ENCODE measurements at places on chromosomes 3 and 15.

GRCh38 chr3:426072-426471, 229.5 kb downstream of the CHL1 start:
- no peak for DNase-seq

DNA sequence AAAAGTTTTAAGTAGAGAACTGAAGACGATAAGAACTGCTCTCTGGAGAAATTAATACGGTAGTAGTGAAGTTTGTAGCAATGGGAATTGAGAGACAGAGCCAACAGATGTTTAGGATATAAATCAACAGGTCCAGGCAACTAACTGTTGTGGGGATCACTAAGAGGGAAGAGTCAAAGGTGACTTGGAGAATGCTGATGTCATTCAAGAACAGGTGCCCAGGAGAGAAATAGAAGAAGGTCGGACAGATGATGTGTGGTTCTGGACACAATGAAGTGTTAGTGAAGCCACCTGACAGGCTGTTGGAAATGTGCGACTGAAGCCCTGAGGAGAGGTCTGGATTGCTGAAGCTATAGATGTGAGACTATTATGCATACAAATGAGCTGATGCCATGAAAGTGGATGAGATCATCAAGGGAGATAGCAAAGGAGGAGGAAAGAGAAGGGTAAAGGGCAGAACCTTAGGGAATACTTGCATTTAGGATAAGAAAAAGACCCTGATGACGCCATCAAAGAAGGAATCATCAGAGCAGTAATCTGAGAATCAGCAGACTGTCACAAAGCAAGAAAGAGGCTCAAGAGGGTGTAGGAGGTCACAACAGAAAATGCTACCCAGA, 183.7 kb downstream of the FRMD5 start:
- DNase-seq = no peak

DNA sequence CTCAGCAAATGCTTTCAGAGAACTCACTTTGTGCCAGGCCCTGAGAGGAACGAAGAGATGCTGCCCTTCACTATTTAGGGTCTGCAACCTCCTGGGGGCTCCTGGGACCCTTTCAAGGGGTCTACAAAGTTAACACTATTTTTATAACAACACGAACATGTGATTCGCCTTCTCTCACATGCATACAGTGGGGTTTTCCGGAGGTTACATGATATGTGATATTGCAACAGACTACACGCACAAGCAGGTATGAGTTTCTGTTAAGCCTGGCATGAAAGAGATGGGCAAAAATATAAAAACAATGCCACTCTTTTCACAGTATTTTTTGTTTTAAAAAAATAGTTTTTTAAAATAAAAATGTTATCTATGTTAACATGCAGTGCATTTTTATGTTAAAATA, 10.3 kb downstream of the STARD5 start:
- no peak for DNase-seq

DNA sequence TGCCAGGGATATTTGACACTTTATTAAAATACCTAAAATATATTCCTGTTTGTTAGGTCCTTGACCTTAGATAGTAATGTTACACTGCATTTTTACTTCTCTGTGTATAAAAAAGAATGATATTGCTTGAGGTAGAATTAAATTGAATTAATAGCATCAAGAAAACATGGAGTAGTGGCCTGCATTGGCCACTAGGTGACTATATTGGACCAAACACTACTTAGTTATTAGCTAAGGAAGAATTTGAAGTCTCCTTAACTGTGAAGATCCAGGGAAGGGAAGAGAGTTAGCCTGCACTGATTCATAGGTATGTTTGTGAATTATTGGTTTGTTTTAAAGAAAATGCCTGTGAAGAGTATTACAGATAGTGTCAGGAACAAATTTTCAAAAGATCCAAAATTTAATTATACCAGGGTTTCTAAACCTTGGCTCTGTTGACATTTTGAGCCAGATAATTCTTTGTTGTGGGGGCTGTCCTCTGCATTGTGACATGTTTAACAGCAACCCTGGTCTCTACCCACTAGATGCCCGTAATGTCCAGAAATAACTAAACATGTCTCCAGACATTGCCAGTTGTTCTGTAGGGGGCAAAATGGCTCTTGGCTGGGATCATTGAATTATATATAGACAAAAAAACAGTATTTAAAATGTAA, 103.6 kb upstream of the THSD4 start:
- DNase-seq = no peak

DNA sequence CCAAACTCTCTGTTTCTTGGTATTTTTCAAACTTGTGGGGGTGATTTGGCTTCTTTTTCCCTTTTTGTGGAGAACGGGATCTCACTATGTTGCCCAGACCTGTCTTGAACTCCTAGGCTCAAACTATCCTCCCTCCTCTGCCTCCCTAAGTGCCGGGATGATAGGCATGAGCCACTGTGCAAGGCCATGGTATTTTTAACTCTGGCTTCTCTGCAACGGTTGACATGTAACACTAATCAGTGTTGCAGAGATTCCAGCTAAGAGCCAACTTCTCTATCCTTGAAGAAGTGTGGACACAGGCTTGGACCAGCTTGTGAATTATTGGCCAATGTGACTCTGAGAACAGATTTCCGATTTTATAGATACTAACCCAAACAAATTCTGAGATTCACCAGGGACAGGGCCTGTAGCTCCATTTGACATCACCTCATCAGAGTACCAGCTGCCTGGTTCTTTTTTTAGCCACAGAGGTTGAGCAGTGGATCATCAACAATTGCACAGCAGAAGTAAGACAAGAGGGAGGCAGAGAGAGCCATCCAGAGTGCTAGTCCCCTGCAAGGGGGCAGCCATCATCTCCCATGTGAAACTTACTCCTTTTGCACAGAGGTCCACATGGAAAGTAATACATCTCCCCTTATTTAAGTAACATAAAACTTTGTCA, 98.1 kb upstream of the SYNPR start:
- DNase-seq = no peak

DNA sequence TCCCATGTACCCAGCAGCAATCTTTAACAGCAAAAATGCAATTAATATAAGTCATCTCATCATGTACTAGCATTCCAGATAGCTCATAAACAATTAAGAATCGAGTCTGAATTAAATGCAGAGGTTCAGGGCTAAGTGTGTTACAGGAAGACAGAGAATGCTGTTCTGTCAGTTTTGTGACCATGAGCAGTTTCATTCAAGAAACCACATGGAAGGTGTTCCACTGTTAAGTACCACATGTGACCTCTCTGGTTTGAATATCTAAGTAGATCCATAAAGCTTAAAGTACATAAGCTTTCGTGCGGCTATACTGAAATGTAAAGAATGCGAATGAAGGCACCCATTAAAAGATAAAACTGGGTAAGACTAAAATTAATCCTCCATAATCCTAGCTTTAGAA, 272.3 kb downstream of the IL5RA start:
- DNase-seq = no peak

DNA sequence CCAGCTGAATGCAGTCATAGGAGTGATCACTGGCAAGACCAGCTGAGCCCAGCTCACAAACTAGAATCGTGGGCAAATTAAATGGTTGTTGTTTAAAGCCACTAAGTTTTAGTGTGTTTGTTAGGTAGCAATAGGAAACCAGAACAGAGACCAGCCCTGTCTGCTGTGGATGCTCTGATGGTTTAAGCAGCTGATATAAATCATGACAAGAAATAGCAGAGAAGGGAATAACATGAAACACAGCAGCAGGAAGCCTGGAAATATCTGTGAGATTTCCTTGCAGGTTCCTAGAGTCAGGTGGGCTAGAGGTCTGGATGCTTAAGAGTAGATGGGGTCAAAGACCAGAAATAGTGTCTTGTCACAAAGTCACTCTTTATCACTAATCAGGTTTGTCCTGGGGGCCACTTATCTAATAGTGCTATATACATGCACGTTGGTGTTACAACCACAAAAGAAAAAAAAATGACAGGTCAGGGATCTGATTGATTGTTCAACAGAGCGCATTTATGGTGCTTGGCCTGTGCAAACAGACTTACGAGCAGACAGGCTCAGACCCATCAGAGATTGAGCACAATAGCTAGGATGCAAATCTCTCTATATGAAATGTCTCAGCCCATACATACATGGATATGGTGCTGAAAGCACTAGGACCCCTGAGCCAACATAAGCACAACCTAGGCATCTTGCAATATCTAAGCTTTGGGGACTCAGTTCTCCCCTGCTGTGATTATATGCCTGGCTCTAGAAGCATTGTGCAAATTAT, 967.7 kb downstream of the AGBL1 start:
- DNase-seq = no peak

GRCh38 chr15:31236184-31237042, 90.2 kb upstream of the KLF13 start:
- DNase-seq = no peak

Measured in stimulated activated CD4-positive, alpha-beta T cell treated with anti-CD3 and anti-CD28 coated beads, Interleukin-4, amount 100 ng/mL, for 4 hours (primary cell).